ENCODE measurements at places on chromosomes 1 and 21. TPM values are rescaled to one million over a fixed set of nuclear protein-coding genes. Genes with fewer than 3 reads are reported as not detected.
A peak's percentile ranks its signal among the peaks of the same experiment; 100 is the strongest.

PCBP3 gene
- polyA plus RNA-seq: 3.5 TPM

DNA sequence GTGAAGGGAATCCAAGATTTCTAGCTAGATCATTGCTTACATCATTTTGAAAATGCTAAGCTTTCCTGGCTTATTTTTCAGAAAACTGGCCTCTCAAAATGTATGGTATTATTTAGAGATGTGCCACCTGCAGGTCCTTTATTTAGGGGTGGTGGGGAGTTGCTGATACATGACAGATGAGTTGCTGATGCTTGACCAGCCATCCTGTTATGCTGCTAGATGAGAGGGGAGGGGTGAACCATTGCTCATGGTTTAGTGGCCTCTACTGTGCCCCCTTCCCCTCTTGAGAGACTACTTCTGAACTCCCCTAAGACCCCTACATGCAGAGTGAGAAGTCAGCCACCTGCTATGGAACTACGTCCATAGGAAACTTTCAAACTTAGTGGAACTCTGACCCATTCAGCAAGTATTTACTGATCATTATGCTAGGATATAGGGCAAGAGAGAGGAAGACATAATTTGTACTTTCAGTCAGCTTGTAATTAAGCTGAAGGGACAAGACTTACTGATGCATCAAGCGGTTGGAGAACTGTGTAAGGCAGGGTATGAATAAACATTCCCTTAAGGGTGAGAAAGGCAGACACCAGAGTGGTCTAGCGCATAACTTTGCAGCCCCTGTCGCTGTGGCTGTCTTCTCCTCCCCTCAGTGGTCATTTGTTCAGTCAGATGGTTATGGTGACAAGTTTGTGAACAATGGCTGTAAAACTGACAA lies 34.6 kb downstream of the SLAMF6 start:
- H3K4me3 ChIP-seq: no peak overlapping the region
- DNase-seq: no peak
- H3K27ac ChIP-seq: no peak overlapping the region
- H3K36me3 ChIP-seq: no peaks in the 10 kb centered on the region

DNA sequence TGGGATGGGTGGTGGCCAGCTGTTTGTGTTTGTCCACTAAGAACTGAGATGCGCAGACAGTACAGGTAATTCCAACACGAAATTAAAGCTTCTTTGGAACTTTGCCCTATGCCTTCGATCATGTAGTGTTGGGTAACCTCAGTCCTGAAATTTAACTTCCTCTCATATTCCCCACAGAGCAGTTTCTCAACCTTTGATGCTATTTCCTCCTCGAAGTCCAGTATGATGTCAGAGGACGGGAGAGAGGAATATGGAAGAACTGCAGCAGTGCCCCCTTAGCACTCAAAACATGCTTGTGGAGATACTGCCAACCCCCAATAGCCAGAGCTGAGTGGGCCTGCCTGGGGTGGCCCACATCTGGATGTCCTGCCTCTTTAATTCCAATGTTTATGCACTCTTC lies 3.6 kb downstream of the LPAR3 start:
- peaks cover 13% of the 10 kb centered on the region for H3K4me1 ChIP-seq
- no peaks in the 10 kb centered on the region for H3K36me3 ChIP-seq
- peaks cover 23% of the 10 kb centered on the region for H3K27me3 ChIP-seq
- no peak overlapping the region for H3K4me3 ChIP-seq
- no peak for DNase-seq
- H3K27ac ChIP-seq: no peak overlapping the region

DNA sequence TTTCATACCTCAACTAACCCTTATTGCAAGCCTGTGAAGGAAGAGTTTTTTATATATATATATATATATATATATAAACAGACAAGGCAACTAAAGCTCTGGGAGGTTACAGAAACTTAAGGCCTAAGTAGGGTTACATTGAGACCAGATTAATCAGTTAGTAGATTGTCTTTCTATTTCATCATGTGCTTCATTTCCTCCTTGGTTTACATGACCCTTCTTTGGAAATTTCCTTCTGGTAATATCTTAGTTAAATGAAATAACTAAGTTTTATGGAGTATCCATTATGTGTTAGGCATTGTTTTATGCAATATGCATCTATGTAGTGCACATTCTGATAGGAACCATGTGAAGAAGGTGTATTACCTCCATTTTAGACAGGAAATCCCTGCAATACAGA lies 112.7 kb downstream of the FGGY start:
- no peaks in the 10 kb centered on the region for H3K4me1 ChIP-seq
- no peak overlapping the region for H3K27ac ChIP-seq
- no peaks in the 10 kb centered on the region for H3K36me3 ChIP-seq
- no peak for DNase-seq

FLVCR1 gene
- polyA plus RNA-seq: 18.0 TPM

DNA sequence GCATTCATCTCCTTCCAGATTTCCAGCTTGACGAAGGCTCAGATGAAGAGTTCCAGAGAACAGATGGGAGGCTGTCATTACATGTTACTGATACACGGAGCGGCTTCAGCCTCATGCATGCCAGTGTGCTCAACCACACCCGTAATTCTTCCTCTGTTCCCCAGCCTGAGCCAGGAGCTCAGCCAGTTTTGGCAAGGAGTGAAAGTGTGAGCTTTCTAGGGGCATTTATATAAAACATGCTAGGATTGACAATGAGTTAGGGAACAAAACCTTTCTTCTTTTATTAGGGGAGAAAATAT lies 290.4 kb upstream of the PLXNA2 start:
- H3K4me3 ChIP-seq: no peak overlapping the region
- no peaks in the 10 kb centered on the region for H3K27me3 ChIP-seq
- H3K36me3 ChIP-seq: no peaks in the 10 kb centered on the region
- no peak overlapping the region for H3K27ac ChIP-seq
- DNase-seq: no peak

GRCh38 chr1:2967881-2968280 lies 53.4 kb upstream of the ACTRT2 start:
- H3K4me1 ChIP-seq: no peaks in the 10 kb centered on the region
- H3K27me3 ChIP-seq: peaks cover 65% of the 10 kb centered on the region
- no peak overlapping the region for H3K27ac ChIP-seq
- DNase-seq: no peak
- no peaks in the 10 kb centered on the region for H3K36me3 ChIP-seq

PFDN2 gene
- 52.0 TPM for polyA plus RNA-seq

DNA sequence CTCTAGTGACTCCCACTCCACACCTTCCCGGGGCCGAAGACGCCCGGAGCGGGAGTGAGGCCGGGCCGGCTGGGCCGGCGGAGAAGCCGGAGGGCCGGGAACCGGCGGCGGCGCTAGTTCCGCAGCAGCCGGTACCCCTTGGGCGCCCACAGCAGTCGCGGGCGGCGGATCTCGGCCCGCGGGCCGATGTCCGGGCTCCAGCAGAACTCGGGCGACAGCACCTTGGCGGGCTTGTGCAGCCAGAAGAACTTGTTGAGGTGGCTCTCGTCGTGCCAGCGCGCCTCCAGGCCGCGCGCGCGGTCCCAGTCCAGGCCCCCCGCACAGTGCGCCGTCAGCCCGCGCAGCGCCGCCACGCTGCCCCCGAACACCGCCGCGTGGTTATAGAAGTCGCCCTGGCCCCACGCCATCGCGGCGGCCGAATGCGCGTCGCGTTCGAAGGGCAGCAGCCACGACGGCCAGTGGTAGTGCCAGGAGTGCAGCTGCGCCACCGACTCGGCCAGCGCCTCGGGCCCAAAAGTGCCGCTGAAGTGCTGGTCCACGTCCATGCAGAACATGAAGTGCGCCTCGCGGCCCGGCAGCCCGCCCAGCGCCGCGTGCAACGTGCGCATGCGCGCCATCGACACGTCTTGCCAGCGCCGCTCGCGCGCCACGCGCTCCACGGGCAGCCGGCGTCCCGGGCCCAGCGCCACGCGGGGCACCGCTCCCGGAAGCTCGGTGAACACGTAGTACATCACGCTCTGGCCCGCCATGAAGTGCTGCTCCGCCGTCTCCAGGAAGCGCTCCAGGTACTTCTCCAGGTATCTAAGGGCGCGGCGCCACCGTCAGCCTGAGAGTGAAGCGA lies 14.0 kb downstream of the A3GALT2 start:
- H3K4me1 ChIP-seq: peaks cover 5% of the 10 kb centered on the region
- no peaks in the 10 kb centered on the region for H3K36me3 ChIP-seq
- peaks cover 22% of the 10 kb centered on the region for H3K27me3 ChIP-seq

GRCh38 chr1:77533660-77534305 lies 148.7 kb downstream of the ZZZ3 start:
- no peak overlapping the region for H3K27ac ChIP-seq
- no peaks in the 10 kb centered on the region for H3K36me3 ChIP-seq
- H3K4me3 ChIP-seq: no peak overlapping the region
- no peaks in the 10 kb centered on the region for H3K27me3 ChIP-seq

DNA sequence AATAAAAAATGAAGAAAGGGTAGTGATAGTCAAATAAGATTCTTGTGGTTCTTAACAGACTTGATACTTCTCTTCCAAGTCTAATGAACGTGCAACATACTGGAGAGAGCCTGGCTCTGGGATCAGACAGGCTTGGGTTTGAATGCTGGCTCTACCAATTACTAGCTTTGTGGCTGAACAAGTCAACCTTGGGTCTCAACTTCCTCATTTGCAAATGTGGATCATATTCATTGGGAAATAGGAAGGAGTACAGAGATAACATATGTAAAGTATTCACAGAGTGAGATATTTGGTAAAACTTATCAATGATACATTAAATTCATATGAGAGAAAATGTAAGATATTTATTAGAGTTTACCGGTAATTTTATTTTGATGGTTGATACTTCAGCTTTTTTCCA lies 2.0 kb downstream of the EDEM3 start:
- peaks cover 55% of the 10 kb centered on the region for H3K4me1 ChIP-seq
- H3K27me3 ChIP-seq: no peaks in the 10 kb centered on the region
- no peak overlapping the region for H3K27ac ChIP-seq
- no peak for DNase-seq
- no peaks in the 10 kb centered on the region for H3K36me3 ChIP-seq

DNA sequence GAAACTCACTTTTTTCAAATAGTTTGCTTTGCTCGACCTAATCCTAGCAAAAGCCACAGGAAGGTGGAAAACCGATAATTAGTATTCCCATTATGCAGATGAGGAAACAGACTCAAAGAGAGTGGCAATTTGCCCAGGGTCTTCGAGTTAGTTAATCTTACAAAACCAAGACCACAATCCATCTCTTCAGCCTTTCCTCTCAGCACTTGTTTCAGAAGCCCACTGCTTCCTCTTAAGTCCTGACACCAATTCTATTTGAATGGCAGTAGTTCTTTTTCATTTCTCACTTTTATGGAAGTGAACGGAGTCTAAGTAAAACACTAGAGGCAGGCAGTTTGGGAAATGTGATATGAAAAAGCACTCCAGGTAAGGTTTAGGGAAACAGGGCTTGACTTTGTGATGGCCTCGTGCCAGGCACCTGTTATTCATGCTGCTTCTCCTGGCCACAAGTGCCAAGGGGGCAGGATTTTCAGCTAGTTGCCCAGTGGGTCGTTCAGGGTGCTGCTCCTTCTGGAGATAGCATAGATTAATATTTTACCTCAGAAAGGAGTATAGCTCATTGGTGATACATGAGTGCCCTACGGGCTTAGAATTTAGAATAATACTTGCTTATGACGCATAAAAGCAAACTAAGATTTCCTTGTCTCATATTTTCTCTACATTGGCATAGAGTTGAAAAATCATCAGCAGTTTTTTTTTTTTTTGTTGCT lies 76.6 kb upstream of the NRIP1 start:
- DNase-seq: no peak
- H3K4me3 ChIP-seq: no peak overlapping the region
- H3K27ac ChIP-seq: no peak overlapping the region
- peaks cover 19% of the 10 kb centered on the region for H3K4me1 ChIP-seq

KRTAP7-1 gene
- not detected for polyA plus RNA-seq

GRCh38 chr1:40711465-40712404 lies 20.2 kb downstream of the NFYC start:
- H3K4me1 ChIP-seq: peaks cover 85% of the 10 kb centered on the region
- no peaks in the 10 kb centered on the region for H3K36me3 ChIP-seq
- peak; percentile 47 for DNase-seq
- H3K27me3 ChIP-seq: no peaks in the 10 kb centered on the region

DNA sequence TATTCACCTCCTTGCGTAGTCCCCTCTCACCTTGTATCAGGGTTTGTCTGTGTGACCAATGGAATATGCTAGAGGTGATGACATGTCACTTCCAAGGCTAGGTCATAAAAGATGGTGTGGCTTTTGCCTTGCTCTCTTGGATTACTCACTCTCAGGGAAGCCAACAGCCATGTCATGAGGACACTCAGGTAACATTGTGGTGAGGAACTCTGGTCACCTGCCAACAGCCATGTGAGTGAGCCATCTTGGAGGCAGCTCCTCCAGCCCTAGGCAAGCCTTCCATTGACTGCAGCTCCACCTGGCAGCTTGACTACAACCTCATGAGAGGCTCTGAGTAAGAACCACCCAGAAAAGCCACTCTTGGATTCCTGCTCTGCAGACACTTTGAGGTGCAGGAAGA lies 11.0 kb upstream of the HEYL start:
- H3K36me3 ChIP-seq: no peaks in the 10 kb centered on the region
- peaks cover 10% of the 10 kb centered on the region for H3K27me3 ChIP-seq

GRCh38 chr1:199113265-199113869 lies 474.5 kb downstream of the PTPRC start:
- H3K4me3 ChIP-seq: no peak overlapping the region
- H3K4me1 ChIP-seq: no peaks in the 10 kb centered on the region
- no peaks in the 10 kb centered on the region for H3K36me3 ChIP-seq
- H3K27me3 ChIP-seq: no peaks in the 10 kb centered on the region
- H3K27ac ChIP-seq: no peak overlapping the region

SAMD11 gene
- polyA plus RNA-seq: 26.0 TPM

HCRTR1 gene
- 0.14 TPM for polyA plus RNA-seq

- H3K4me1 ChIP-seq: no peaks in the 10 kb centered on the region
- peaks cover 49% of the 10 kb centered on the region for H3K27me3 ChIP-seq
- DNase-seq: no peak
- H3K27ac ChIP-seq: no peak overlapping the region
- no peaks in the 10 kb centered on the region for H3K36me3 ChIP-seq
These were observed 56.9 kb downstream of the KLHDC7A start for GRCh38 chr1:18537386-18538306.

DNA sequence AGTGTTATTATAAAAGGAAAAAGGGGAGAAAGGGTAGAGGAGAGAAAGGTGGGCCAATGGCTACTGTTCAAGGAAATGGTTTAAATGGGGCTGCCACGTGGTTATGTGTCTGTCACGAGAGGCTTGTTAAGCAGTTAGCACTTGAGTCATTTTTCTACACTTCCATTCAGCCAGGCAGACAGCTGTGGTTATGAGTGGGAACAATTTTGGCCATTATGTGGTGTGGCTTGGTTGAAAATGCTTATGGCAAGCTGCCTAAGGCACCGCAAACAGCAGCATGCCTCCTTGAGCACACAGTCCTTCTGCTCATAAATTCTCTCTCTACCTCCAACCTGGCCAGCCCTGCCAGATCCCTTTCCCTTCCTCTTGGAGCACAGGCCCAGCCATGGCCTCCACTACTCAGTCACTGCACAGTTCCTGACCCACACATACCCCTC lies 3.2 kb upstream of the SRM start:
- H3K4me1 ChIP-seq: peaks cover 14% of the 10 kb centered on the region
- no peaks in the 10 kb centered on the region for H3K36me3 ChIP-seq
- DNase-seq: no peak
- no peaks in the 10 kb centered on the region for H3K27me3 ChIP-seq
- H3K27ac ChIP-seq: no peak overlapping the region

GRCh38 chr1:228219245-228219961 lies 11.6 kb downstream of the OBSCN start:
- no peak overlapping the region for H3K27ac ChIP-seq
- no peaks in the 10 kb centered on the region for H3K27me3 ChIP-seq
- no peak for DNase-seq
- no peaks in the 10 kb centered on the region for H3K36me3 ChIP-seq
- H3K4me3 ChIP-seq: no peak overlapping the region
- no peaks in the 10 kb centered on the region for H3K4me1 ChIP-seq

All from left lung (tissue), 14 donors.